ENCODE measurements at places on chromosomes 6 and 20. TPM values are rescaled to one million over a fixed set of nuclear protein-coding genes. Genes with fewer than 3 reads are reported as not detected.

The PACRG gene
- 1.8 TPM for polyA plus RNA-seq

DNA sequence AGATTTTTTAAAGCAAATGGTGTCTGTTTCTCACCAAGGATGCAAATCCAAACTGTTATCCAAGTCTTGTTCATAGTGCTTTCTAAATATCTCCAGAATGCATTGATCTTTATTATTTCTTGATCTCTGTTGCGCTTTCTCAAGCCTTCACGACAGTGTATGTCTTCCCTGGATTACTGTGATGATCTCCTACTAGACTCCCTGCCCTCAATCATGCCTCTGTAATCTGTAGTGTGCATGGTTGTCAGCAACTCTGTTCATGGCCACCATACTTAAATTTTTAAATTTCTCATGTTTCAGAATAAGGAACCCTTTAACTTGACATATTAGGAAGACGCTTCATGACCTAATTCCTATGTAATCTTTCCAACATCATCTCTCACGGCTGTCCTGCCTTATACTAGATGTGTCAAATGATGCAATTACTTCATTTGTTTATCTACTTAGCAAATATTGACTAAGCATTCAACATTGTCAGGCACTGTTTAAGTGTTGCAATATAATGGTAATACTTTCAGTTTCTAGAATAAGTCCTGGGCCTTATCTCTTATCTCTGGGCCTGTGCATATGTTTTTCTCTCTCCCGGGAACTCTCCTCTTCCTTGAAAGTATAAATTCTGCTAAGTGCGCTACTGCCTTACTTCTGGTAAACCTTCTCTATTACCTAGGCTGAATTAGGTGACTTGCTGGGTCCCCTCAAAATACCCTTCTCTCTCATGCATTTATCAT, 25.6 kb upstream of the AHI1 start:
- no peak for DNase-seq

DNA sequence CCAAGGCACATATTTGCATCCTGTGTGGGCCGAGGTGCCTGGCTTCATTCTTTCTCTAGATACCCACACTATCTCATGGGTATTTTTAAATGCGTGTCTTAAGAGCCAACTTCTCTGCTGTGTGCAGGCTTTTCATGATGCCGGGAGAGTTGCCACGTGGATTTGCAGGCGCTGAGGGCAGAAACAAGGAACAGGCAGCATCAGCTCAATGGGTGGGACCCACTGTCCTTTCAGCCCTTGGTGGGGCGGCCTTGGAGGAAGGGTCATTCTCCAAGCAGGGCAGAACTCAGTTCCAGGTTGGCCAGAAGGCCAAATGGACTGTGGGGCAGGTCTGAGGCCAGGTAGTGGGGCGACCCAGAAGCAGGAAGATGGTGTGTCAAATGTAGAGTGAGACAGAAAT, 84.7 kb downstream of the PHACTR3 start:
- no peak for DNase-seq

The GSTA2 gene
- polyA plus RNA-seq: not detected

GRCh38 chr6:3699231-3699630, 52.3 kb downstream of the PXDC1 start:
- no peak for DNase-seq

The ROS1 gene
- polyA plus RNA-seq: 0.16 TPM

DNA sequence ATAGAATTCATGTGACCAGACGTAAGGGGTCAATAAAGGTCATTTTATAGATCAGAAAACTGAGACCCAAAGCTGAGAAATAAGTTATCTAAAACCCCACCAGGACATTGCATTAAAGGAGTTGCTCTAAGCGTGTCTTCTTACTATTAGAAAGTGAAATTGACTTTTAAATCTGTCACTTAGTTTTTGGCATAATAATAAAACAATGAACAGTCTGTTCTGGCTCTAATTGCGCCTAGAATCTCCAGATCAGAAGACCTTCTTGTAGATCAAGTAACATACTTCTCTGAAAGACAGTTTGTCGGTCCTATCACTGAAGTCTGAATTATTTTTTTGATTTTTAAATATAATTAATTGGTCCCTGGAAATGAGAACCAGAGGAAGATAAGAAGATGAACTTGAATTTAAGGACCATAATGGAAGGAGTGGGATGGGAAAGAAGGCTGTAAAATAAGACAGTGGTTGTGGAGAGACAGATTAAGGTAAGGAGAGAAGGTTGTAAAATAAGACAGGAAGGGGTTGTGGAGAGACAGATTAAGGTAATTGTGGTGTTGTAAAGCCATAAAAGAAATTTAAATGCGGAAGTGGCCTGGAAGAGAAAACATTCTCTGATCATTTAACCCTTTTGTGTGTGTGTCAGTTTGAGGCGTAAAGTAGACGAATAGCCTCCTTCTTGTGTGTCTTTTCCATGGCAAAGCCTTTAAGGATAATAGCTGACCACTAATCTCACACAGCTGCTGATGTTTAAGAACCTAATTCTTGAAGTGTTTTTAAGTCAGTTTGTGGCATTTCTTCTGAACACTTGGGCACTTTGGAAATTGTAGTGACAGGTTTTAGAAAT, 20.1 kb downstream of the TOP1 start:
- DNase-seq: no peak

DNA sequence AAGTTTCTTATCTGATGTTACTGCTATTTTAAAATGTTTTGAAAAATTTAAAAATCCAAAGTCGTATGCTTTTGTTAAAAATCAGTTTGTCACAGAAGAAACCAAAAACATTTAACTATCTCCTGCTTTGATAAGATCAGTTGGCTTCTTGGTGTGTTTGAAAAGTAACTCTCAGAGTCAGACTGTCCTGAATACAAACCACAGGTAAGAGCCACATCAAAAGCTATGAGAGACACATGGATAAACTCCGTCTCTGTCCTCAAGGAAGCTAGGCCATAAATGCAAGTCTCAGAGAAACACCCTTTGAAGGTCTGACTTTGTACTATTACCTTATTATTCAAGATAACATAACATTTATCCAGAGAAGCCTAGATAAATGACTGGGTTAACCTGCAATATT, 7.7 kb downstream of the HBS1L start:
- DNase-seq: no peak

The GTSF1L gene
- polyA plus RNA-seq: not detected

- no peak for DNase-seq
These were observed 107.4 kb downstream of the SULF2 start for GRCh38 chr20:47677635-47678453.

DNA sequence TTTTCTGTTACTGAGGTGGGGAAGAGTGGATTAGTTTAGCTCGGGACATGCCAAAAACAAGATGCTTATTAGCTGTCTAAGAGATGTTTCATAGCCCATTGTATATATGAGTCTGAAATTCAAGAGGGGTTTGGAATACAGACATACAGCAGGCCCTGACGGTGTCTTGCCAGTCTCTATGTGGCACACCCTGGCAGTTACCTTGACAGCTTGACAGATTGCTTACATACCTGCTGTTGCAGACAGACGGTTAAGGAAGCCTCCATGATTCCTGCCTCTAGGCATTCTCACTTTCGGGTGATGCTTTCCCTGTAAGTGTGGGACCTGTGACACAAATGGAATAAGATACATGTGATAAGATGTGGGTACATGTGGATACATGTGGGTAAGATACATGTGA, 95.0 kb downstream of the QRSL1 start:
- DNase-seq: no peak

DNA sequence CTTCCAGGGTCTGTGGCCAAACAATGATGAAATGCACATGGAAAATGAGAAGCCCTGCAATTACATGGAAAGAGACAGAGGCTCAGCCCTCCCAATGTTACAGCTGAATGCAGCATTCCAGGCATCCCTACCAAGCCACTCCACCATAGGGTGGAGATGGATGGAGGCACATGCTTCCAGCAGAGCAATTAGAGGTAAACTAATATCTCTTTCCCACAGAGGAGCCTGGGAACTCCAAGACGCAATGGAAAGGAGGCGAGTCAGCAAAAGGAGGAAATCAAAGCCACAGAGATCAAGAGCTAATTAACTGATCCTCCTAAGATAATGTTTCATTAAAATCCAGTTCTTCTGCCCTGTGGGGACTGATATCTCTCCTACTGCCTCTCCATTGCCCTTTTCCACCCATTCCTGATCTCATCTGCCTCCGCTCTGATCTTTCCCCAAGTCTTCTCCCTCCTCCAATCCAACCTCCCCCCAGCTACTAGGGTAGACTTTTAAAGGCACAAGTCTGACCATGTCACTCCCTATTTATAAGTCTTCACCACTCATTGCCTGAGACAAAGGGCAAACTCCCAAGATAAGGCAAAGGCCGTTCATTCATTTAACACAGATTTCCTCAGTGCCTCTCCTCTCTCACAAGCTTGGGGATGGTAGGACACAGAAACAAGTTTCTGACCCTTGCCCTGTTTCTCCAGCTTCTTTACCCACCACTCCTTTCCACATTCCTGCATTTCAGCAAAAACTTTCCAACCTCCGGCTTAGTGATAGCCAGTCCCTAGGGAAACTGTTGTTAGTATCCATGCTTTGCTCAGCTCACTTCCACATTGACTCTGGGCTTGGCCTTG, 14.3 kb upstream of the KCNB1 start:
- no peak for DNase-seq

DNA sequence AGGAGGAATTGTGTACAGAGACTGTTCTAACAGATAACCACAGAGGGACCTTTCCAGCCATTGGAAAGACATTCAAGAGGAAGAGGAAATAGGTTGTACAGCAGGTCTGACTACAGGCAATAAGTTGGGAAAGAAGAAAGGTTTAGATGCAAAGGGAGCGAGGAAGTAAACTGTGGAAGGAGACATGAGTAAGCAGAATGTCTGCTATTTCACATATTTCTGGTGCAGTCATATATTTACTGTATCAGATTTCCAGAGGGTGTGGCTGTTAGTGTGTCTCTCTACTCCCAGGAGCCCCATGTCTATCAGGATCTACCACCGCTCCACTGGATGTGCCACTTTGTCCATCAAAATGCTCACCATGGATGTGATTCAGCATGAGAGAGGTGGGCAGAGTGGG, 25.9 kb downstream of the MRS2 start:
- DNase-seq: no peak

DNA sequence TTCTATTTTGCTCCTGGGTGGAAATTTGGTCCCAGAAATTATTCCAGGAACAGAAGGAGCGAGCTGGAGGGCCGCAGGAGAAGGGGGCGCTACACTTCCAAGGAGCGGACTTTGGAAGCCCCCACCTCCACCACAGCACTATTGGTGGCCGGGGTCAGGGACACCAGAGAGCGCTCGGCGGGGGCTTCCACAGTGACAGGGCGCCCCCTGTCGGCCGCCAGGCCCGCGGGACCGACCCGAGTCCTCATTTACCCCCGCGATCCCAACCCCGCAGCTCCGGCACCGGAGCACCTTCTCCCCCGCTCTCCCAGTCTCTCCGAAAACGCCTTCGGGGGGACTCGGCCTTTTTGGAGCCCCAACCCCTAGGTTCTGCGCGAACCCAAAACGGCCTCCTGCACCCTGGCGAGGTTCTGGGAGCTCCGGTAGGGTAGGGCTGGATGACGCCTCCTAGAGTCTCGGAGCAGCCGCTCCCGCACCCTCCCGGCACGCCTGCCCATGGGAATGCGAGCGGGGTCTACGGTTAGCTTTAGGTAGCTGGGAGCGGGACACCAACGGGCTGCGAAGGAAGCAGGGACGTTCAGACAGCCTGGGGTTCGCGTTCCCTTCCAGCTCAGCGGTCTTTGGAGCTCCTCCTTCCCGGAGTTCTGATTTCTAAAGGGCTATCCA, 2.4 kb upstream of the FOXA2 start:
- no peak for DNase-seq

- DNase-seq: no peak
These were observed 272.0 kb downstream of the ARID1B start for GRCh38 chr6:157049133-157049532.

DNA sequence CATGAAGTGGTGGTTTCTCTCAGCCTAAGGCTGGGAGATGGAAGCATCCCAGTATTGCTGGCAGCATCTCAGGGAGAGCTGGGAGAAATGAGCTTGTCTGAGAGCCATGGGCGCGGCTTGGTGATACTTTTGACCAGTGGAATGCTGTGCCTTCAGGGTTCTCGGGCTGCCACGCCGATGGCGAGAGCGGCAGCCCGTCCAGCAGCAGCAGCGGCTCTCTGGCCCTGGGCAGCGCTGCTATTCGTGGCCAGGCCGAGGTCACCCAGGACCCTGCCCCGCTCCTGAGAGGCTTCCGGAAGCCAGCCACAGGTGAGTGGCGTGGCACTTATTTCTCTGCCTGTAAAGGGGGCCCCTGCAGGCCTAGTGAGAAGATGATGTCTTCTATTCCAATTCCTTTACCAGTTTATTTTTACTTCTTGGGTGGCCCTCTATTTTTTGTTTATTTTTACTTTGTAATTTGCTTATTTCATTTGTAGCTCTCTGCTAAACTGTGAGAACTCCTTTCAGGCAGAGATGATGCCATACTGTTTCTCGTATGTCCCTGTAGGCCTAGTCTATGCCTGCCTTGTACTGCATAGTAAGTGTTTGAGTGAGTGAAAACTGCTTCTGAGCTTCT, 71.7 kb downstream of the ASXL1 start:
- no peak for DNase-seq

DNA sequence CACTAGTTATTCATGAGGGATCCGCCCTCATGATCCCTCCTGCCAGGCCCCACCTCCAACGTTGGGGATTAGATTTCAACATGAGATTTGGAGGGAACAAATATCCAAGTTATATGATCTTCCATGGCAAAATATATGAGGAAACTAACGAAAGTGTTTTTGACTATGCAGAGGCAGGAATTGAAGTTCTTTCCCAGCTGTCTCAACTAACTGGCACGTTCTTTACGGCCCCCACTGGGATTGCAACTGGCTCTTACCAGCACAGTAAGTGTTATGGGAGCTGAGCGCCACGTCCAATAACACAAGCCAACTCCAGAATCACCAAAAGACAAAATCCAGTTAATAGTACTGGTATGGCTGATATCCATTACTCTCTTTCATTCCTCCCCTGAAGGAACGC, 66.6 kb downstream of the ECT2L start:
- DNase-seq: no peak

The EEF1A2 gene
- polyA plus RNA-seq: 855 TPM

The CCHCR1 gene
- polyA plus RNA-seq: 18.4 TPM

DNA sequence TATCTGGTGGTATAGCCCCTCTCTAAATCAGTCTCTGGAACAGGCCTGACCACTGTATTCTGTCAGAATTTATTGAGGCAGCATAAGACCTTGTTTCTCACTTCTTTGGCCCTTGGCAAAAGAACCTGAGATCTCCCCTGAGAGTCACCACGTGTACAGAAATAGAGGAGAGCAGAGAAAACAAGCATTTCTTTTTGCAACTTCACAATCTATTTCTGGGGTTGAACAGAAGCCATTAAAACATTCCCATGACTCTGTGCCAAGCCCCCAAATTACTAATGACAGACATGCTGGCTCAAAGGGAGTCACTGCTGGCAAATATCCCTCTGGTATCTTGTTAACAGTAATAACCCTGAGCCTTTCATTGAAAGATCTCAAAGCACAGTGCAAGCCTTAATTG, 395.3 kb downstream of the MAFB start:
- peak; percentile 43 for DNase-seq

GRCh38 chr6:39209360-39209811, 19.9 kb downstream of the KCNK5 start:
- no peak for DNase-seq

- DNase-seq: peak; percentile 12
These were observed 50.8 kb upstream of the FAM83D start for GRCh38 chr20:38875175-38875993.

Data from muscle of back (tissue), 13 donors.